ENCODE measurements at places on chromosomes 12 and 14.
A peak's percentile ranks its signal among the peaks of the same experiment; 100 is the strongest.

DNA sequence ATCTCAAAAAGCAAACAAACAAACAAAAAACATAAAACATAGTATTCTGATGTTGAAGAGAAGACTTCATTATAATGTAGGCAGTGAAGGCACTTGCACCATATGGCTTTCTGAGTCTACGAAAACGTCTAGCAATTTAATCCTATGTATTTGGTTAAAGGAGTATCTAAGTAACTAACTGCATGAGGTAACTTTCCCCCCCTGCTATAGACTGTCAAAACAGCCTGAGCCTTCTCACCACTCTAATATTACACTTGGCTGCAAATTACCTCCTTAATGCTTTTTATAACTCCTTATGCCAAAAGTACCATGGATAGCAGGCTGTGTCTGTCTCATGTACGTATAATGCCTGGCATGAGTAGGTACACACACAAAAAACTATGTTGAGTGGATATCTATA, 607.6 kb upstream of the FLRT2 start:
- DNase-seq: no peak

DNA sequence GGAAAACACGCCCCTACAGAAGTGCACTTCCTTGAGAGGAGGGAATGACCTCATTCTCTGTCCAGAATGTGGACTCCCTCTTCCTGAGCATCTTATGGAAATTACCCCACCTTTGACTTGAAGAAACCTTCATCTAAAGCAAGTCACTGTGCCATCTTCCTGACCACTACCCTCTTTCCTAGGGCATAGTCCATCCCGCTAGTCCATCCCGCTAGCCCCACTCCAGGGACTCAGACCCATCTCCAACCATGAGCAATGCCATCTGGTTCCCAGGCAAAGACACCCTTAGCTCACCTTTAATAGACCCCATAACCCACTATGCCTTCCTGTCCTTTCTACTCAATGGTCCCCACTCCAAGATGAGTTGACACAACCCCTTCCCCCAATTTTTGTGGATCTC, 5.0 kb upstream of the INHBE start:
- DNase-seq: no peak

DNA sequence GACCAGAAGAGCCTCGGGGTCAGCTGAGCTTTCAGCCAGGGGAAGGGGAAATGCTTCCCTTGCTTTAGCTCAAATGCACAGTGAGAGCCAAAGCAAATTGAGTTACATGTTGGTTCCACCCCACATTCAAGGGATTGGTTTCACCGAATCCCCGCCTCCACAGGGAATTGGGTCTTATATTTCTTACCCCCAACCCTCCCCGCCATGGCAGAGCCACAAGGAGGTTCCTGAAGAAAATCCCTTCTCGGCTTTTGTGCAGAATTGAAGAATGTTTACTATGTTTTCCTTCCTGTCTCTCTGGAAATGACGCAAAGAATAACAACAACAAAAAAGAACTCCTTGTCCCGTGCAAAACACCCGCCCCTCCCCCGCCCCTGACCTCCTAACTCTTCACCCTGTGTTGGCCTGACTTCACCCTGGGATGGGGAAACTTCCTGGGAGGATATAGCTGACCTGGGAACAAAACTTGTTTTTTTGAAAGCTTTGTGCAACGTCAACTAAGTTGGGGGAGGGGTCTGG, 21.9 kb upstream of the CIPC start:
- DNase-seq: peak; percentile 36

GRCh38 chr12:92533280-92533890, 169.4 kb upstream of the PLEKHG7 start:
- DNase-seq: no peak

- no peak for DNase-seq
Measured at GRCh38 chr12:79439175-79439825, 251.5 kb downstream of the PAWR start.

- no peak for DNase-seq
Measured at GRCh38 chr12:43795716-43796280, 10.3 kb downstream of the TWF1 start.

GRCh38 chr12:70043490-70044138, 199.6 kb upstream of the CNOT2 start:
- DNase-seq: no peak
